ENCODE measurements at places on chromosomes 16 and 17.

- DNase-seq: no peak
Observed at GRCh38 chr17:74194682-74195081, 8.8 kb upstream of the RPL38 start.

GRCh38 chr17:31497994-31498826 is 106.7 kb downstream of the RAB11FIP4 start:
- no peak for DNase-seq

DNA sequence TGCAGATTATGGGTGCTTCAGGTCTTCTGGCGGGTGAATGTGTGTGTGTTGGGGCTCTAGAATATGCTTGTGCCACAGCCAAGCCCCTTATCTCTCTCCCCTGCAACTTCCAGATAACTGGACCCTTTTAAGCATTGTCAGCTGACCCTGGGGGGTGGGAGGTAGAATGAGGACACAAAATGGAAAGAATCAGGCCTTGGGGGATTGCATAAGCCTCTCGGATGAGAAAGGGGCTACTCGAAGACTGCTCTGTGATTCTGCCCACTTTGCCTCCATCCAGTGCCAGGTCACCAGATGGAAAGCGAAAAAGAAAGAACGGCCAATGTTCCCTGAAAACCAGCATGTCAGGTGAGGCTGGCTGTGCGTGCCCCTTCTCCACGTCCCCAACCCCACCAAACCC is 13.8 kb downstream of the THRA start:
- DNase-seq: no peak

- DNase-seq: no peak
Observed at GRCh38 chr16:86195863-86196630, 297.1 kb downstream of the IRF8 start.

GRCh38 chr17:71666047-71666446 is 454.8 kb upstream of the SOX9 start:
- no peak for DNase-seq

Measured in AG10803 (cell line).